ENCODE measurements at places on chromosomes 1 and 21.

- no peak for DNase-seq
Observed at GRCh38 chr1:54396261-54396933, 9.8 kb downstream of the SSBP3 start.

DNA sequence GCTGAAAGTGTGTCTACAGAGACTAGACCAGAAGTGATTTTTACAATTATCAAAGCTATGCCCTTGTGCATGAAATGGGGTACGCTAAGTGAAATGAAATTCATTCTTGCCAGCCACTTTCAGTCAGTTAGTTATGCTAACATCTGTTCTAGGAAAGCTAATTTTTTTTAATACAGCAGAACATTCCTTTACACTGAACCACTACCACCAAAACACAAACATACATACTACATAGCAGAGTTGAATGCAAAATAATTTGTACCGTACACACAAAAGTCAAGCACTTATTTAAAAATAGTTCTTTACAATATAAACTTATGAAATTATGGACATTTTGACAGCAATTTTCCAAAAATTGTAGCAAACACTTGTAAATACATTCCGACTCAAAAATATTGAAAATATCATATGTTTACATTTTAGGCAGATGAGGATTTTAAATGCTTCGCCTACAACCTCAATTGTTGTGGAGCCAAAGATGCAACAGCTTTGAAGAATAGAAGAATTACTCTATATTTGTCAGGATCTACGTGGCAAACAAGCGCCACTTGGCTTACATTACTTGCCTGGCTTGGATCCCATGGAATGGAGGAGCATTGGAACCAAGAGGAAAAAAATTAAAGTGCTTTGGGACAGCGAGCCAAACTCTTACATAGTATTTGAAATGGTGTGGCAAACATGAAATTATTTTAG is 30.6 kb downstream of the WLS start:
- no peak for DNase-seq

GRCh38 chr1:63663301-63663700 is 70.1 kb downstream of the PGM1 start:
- no peak for DNase-seq

DNA sequence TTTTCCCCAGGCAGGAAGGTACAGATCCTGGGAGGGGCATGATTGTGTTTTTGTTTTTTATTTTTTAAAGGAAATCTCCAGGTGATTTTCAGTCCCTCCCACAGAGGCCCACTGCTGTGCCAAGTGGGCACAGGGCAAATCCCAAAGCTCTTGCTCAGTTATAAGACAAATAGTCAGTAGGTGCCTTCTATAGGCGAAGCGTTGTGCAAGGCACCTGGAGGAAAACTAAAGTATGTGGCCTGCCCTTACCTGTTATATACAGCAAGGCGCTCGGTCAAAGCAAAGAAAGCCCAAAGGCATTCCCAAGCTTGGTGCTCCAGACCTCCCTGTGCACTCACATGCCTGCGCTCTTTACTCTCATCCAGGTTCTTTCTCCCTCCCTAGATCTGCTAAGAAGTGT is 81.0 kb downstream of the KCNJ15 start:
- DNase-seq = no peak

DNA sequence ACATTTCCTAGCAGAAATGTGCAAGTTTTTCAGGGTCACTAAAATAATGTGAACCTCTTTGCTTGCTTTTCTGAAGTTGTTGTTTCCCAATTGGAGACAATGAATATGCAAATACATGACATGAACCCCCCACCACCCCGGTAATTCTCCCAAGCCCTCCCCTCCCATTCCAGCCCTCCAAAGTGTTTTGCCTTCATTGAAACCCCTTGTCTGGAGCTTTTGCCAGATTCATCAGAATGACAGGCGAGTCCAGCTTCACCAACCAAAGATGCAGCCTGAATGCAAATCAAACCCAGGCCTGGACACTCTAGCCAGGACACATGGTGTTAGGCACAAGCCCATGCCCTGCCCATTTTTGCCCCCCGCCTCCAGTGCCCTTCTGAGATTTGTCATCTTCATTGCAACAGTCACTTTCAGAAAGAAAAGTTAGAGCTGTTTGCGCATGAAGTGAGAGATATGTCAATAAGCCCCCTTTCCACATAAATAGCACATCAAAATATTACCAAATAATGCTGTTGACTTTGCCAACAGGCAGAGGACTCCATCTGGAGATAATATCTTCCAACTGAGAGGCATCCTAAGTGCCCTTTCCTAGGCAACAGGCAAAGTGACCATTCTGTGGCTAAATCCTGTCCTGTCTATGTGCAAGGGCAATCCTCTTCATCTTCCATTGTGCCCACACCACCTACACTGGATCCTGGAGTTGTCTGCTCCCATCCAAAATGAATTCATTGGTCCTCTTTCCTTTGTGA is 145.6 kb upstream of the NFIA start:
- no peak for DNase-seq

DNA sequence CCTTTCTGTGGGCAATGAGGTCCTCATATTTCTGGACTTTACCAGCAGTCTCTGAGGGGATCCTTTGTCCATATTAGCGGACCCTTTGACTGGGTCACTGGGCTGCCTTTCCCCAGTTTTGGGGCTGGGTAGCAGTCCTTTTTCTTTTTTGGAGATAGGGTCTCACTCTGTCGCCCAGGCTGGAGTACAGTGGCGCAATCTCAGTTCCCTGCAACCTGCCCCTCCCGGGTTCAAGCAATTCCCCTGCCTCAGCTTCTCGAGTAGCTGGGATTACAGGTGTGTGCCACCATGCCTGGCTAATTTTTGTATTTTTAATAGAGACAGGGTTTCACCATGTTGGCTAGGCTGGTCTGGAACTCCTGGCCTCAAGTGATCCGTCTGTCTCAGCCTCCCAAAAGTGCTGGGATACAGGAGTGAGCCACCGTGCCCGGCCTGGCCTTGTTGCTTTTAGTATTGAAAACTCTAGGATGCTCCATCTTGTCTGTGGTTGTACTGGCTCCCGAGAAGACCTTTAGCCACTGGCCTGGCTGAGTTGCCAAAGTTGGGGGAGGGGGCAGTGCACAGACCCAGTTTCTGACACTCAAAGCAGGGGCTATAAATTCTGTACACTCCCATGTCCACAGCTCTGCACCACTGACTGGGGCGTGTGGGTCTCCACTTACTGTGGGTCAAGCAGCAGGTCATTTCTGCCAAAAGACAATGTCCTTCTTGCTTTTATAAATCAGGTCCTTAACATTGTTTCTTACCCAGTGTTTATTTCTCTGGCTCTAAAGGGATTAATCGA is 33.1 kb downstream of the MAN1C1 start:
- DNase-seq = no peak

Measured in DMS 273 treated with DMSO at 0.1 percent for 48 hours (cell line).